ENCODE measurements at places on chromosomes 16 and 17.

DNA sequence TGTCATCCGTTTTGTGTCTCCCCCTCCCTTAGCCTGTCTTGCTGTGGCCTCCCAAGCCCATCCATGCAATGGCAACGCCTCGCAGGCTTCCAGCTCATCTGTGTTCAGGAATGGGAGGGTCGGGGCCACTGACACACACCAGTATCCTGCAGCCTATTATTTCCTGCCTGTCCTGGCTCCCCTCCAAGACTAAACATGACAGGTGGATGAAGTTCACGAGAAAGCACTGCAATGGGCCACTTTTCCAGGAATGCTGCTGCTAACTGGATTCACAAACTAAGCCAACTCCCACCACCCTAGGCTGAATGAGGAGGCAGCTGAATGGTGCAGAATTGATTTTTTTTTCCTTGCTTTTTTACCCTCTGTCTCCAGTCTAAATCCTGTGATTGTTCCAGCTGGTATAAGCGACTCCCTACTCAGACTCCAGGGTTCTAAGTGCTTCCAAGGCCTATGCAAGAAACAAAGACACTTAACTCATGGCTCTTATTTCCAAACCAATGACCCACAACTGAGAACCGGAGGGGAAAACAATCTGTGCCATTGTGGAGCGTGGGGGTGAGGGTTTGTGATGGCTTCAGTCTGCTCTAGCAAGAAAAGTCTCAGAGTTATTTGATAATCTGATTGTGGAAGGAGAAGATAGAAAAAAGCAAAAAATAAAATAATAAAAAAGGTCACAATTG lies 23.3 kb downstream of the TMEM100 start:
- no peak overlapping the region for H3K4me3 ChIP-seq
- no peak for DNase-seq
- H3K4me1 ChIP-seq: no peaks in the 10 kb centered on the region
- H3K27me3 ChIP-seq: no peaks in the 10 kb centered on the region
- no peaks in the 10 kb centered on the region for H3K36me3 ChIP-seq
- H3K27ac ChIP-seq: no peak overlapping the region

- H3K27ac ChIP-seq: no peak overlapping the region
- no peak for DNase-seq
- H3K27me3 ChIP-seq: no peaks in the 10 kb centered on the region
- H3K4me3 ChIP-seq: no peak overlapping the region
- H3K36me3 ChIP-seq: no peaks in the 10 kb centered on the region
- no peaks in the 10 kb centered on the region for H3K4me1 ChIP-seq
Measured at GRCh38 chr16:10678655-10679054, 16.1 kb downstream of the TEKT5 start.

- no peaks in the 10 kb centered on the region for H3K27me3 ChIP-seq
- no peak overlapping the region for H3K4me3 ChIP-seq
- no peak overlapping the region for H3K27ac ChIP-seq
- DNase-seq: no peak
Measured at GRCh38 chr17:8451933-8452614, 16.4 kb downstream of the NDEL1 start.

GRCh38 chr17:7839190-7839875 lies 5.3 kb downstream of the KDM6B start:
- no peaks in the 10 kb centered on the region for H3K36me3 ChIP-seq
- H3K27me3 ChIP-seq: no peaks in the 10 kb centered on the region
- peak overlapping the region; percentile 56 for H3K27ac ChIP-seq
- no peak for DNase-seq
- peaks cover 34% of the 10 kb centered on the region for H3K4me1 ChIP-seq

GRCh38 chr17:82674656-82675475 lies 23.6 kb downstream of the RAB40B start:
- H3K27me3 ChIP-seq: no peaks in the 10 kb centered on the region
- no peak overlapping the region for H3K27ac ChIP-seq
- no peaks in the 10 kb centered on the region for H3K4me1 ChIP-seq

DNA sequence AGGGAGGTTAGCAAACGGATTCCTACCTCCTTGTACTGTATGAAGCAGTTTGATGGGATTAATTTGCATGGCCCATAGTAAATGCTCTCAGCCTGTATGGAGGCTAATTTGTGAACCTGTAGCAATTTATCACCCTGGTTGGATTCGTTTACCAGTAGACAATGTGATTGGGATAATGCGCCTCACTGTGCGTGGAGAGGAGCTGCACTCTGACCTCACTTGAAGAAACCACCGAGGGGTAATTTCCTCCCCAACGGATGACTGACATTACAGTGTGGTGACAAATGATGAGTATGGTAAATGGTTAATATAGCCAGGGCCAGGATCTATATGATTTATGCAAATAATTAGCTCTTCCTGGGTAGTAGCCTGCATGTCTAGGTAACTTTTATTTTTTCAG lies 479.1 kb upstream of the RBFOX1 start:
- DNase-seq: no peak
- no peaks in the 10 kb centered on the region for H3K4me1 ChIP-seq
- H3K36me3 ChIP-seq: no peaks in the 10 kb centered on the region
- H3K27me3 ChIP-seq: no peaks in the 10 kb centered on the region

DNA sequence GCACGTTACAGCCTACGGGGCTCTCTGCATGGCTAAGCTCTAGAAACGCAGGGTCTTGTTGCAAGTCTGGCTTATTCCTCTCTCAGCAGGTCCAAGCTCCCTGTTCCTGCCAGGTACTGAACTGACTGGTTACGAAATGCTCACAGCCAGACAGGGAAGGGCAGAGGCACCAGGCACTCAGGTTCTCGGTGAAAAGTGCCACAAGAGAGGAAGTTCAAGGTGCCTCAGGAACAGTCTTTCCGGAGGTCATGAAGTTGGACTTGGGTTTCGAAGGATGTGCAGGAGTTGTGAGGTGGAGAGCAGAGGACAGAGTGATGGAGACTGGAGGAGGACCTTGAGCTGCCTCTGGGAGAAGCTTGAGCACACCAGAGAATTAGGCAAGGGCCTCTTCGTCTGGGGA lies 124.7 kb upstream of the GSE1 start:
- no peaks in the 10 kb centered on the region for H3K27me3 ChIP-seq
- no peak overlapping the region for H3K27ac ChIP-seq
- DNase-seq: no peak
- peaks cover 17% of the 10 kb centered on the region for H3K4me1 ChIP-seq
- H3K36me3 ChIP-seq: no peaks in the 10 kb centered on the region
- H3K4me3 ChIP-seq: no peak overlapping the region

DNA sequence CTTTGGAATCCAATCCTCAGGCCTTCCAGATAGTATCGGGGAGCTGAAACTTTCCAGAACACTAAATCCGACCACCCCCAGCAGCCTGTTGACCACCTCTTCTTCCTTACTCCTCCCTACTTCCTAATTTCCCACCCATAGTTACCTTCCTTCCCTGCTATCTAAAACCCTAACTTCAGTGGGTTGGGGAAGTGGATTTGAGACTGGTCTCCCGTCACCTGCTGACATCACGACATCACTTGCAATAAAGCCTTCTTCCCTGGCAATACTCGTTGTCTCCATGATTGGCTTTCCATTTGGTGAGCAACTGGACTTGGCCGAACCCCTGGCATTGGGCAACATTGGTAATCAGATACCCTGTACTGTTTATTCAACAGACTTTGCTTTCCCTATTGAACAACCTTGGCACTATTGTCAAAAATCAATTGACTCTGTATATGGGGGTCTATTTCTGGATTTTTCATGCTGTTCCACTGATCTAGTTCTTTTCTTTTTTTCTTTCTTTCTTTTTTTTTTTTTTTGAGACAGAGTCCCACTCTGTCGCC lies 11.8 kb upstream of the FOXK2 start:
- H3K4me1 ChIP-seq: no peaks in the 10 kb centered on the region
- no peaks in the 10 kb centered on the region for H3K27me3 ChIP-seq
- H3K36me3 ChIP-seq: no peaks in the 10 kb centered on the region
- no peak overlapping the region for H3K27ac ChIP-seq

All from ascending aorta (tissue), 2 donors.